ENCODE measurements at places on chromosomes 7 and 10.

DNA sequence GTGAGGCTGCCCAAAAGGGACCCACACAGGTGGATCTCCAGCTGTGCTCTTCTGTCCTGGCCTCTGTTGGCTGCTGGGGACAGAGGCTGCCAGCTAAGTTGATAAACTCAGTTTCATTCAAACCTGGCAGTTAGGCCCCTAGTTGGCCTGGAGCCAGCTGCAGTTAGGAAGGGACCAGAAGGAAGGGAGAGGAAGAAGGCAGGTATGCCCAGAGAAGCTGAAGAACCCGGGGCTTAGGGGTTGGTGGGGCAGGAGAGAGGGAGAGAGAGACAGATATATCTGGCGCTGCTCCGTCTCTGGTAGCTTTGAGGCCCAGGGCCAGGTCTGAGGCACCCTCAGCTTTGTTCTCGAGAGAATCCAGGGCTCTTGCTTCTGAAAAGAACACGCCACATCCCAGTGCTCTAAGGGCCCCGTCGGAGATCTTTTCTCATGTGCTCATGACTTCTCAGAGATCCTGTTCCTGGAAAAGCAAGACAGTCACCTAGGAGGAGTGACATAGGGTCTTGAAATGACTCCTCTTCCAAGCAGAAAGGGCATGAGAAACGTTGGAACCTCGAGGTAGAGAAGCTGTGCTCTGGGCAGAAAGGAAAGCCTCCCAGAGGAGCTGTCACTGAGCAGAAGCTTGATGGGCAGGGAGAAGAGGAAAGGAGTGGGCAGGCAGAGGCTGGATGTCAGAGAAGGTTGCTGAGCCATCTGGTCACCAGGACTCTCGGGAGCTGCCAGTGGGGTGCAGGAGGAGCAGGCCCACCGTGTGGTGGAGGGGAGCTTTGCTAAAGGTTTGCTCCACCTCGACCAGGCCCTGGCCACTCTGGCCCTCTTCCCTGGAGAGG is 153.6 kb downstream of the ARHGAP21 start:
- no peak for DNase-seq

DNA sequence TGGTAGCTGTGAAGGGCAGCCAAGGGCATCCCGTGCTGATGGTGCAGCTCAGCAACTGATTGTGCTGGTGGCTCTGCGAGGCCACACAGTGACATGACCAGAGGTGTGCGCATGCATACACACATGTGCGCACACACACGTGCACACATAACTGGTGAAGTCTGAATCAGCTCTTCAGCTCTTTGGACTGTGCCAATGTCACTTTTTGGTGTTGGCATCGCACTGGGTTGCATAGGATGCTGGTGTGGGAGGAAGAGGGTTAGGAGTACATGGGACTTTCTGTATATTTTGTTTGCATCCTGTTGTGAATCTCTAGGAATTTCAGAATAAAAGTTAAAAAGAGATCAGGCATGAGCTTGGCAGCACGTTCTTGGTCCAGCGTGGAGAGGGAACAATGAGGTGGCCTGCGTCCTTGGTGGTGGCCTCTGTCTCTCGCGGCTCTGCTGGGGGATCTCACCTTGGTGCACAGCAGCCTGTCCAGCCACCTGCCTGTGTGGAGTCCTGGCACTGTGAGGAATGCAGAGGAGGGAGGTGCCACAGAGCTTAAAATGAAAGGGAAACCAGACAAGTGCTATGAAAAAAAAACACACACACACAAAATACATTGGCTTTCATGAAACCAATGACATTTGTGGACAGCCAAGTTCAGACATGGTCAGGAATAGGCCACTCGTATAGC is 124.0 kb downstream of the TRRAP start:
- no peak for DNase-seq

GRCh38 chr7:116797612-116798011 is 64.8 kb upstream of the CAPZA2 start:
- DNase-seq: no peak

- DNase-seq: no peak
These were observed 658.6 kb upstream of the STEAP1 start for GRCh38 chr7:89495704-89496103.

DNA sequence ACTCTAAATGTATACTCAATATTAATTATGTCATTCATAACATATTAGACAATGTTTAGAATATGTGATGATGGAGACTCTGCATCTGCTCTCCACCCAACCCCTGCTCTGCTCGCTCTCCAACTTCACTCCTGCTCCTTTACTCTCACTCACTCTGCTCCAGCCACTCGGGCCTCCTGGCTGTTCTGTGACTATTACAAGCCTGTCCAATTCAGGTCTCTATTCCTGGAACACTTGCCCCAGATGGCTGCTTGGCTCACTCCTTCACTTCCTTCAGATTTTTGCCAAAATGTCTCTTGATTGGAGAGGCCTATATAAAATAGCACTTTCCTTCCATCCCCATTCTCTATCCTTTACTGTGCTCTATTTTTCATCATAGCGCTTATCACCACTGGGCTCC is 84.8 kb downstream of the HBP1 start:
- no peak for DNase-seq

GRCh38 chr10:86665868-86666267 is 2.4 kb upstream of the LDB3 start:
- no peak for DNase-seq

GRCh38 chr10:84213076-84213475 is 12.3 kb downstream of the LRIT2 start:
- no peak for DNase-seq

DNA sequence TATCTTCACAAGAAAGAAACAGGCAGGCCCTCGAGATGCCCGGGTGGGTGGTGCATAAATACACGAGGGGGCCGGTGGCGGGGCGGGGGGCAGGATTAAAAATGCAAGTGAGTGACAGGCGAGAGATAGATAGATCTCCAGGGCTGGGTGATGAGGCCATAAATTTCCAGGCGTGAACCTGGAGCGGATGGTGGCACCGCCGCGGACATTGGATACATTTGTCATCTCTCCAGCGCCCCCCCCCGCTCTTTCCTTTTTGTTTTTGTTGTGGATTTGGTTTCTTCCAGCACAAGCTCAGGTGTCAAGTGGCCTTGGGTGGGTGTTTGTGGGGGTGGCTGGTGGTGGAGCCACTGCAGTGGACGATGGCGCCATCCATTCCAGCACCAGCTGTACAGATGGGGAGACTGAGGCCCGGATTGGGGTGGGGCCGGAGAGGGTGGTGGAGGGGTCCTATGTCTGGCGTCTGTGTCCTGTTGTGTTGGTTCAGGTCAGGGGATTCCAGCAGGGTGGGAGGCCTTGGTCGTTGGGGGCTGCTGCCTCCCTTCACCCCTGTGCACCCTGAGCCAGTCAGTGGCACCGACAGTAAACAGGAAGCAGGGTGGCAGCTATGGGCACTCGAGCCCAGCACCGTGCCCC is 2.9 kb downstream of the ELFN1 start:
- no peak for DNase-seq

GRCh38 chr10:89651916-89652573 is 7.0 kb upstream of the PANK1 start:
- DNase-seq: no peak

DNA sequence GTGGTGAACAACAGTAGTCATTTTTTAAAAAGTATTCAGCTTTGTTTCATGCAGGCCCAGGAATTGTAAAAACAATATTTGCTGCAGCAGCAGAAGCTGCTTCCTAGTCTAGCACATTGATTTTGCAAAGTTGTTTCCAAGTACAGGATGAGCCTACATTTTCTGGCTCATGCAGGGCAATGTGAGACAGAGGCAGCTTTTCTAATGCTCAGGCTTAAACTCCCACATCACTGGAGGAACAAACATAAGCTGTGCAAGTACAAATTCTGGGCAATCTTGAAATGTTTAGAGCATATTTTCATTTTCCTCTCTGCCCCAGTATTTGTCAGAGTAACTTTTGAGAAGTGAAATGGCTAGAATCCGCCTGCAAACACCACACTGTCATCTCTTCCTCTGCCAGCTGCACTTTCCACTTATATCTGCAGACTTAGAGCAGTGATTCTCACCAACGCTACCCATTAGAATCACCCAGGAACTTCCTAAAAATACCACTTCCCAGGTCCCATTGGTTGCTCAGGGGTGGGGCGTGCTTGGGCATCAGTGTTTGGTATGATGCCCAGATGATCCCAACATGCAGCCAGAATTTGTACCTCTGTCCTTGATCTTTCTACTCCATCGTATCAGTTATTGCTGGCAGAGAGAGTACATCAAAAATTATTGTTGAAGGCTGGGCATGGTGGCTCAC is 304.1 kb upstream of the LRGUK start:
- DNase-seq: no peak

- no peak for DNase-seq
These were observed 542 bp downstream of the FBXL13 start for GRCh38 chr7:103073989-103074518.

DNA sequence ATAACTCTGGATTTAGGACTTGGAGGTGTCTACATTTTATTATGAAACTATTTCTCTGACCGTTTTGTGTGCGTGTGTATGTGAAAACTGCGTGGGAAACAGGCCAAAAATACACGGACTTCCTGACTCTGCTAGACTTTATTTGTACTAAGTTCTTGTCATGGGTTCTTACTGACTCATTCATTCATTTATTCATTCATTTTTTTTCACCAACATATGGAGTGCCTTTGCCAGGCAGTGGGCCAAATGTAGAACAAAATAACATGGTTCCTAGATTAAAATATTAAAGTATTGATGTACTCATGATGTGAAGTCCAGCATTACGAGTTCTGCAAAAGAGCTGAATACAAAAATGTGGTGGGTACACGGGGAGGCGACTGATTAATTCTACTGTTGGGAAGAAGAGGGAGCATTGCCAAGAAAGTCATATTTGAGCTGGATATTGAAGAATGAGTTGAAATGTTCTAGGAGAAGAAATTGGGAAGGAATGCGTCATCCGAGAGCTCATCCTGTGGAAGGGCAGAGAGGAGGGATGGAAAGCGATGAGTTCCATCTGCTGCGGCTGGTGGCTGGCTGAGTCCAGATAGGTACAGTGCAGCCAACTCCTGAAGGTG is 24.6 kb downstream of the CACNB2 start:
- no peak for DNase-seq

GRCh38 chr7:15087771-15088170 is 185.2 kb upstream of the DGKB start:
- DNase-seq: no peak

- no peak for DNase-seq
These were observed 212.2 kb downstream of the CHRM2 start for GRCh38 chr7:137080516-137081203.

- DNase-seq: no peak
These were observed 4.8 kb upstream of the CPXM2 start for GRCh38 chr10:123896246-123896927.

DNA sequence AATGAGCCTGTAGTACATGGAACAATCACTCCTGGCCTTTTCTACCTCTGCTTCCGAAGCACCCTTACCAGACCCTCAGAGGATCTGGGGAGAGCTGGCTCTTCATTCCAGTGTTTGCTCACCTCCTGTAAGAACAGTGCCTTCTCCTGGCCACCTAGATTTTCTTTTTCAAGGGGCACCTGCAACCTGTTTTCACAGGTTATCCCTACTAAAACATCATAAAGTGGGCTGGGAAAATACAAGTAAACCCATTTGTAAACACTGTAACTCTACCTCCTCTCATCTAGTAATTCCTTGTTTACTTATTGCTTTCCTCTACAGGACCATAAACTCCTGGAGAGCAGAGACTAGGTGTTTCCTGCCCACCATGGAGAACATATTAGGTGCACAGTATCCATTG is 1.1 kb downstream of the PIK3AP1 start:
- DNase-seq: no peak

DNA sequence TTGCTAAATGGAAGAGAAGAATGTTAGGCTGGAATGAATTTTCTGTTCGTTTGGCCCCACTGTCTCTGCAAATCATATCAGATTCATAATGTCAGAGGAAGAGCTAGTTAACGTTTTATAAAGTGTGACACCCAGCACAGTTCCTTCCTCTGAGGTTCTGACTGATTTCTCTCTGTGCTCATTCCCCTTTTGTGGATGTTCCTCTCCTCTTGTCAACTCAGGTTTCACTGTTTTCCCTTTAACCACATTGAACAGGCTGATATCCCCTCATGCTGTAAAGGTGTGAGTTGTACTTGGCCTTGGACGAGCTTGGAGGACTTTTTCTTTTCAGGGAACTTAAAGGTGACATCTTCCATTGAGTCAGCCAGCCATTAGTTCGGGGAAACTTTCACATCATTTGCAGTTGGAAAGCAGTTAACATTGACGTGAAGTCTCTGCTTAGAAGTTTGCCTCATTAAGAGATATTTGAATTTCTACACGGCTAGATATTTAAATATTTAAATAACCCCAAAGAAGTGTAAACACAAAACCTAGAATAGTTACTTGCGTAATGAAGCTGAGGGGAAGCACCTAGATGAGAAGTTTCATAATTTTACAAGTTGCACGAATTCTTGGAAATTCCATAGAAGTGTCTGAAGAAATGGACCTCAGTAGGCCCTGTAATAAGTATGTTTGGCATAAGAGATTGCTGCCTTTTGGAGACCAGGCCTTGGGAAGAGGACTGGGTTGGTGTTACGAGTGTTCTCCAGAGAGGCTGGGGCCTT is 101.5 kb upstream of the EGR2 start:
- no peak for DNase-seq

All from activated naive CD4-positive, alpha-beta T cell treated with anti-CD3 and anti-CD28 coated beads for 36 hours (primary cell).